Vagina (tissue), 2 donors: ENCODE measurements at places on chromosomes 2 and 18.

DNA sequence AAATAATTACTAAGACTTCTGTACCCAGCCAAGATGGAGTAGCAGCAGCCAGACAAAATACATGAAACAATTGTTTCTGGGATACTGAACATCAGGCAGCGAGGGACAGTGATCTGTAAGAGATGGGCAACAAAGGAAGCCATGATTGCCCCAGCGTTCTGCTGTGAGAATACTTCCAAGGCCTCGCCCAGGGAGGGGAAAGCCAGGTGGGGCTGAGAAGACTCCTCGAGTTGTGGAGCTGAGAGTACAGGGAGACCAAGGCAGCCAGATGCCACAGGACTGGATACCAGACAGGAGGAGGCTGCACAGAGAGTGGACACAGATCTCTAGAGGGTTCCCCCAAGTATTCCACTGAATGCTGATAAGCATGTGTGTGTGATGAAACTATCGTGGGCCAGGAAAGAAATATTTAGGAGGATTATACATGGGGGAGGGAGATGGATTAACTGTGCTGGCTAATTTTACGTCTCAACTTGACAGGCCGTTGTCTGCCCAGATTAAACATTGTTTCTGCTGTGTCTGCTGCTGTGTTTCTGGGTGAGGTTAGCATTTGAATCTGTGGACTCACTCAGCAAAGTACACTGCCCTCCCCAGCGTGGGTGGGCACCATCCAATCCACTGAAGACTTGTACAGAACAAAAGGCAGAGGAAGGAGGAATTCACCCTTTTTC lies 10.2 kb upstream of the LIMS2 start:
- no peak overlapping the region for H3K27ac ChIP-seq
- no peak for DNase-seq
- H3K27me3 ChIP-seq, result no peaks in the 10 kb centered on the region
- H3K4me1 ChIP-seq, result peaks cover 12% of the 10 kb centered on the region
- H3K36me3 ChIP-seq, result no peaks in the 10 kb centered on the region

DNA sequence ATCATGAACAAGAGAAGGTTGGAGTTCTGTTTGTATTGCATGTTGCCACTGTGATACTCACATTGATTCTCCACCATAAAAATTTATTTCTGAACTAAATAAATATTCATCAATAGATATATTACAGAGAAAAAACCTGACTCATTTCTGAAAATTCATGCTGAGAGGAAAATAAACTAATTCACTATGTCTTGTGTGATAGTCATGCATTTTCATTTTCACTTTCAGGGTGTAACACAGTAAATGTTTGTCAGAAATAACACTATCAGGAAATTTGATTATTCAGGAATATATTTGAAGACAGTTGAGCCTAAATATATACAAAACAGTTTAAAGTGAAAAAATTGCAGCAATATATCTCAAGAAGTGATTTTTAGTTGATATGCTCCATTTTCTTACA lies 335.2 kb downstream of the KCNJ3 start:
- no peaks in the 10 kb centered on the region for H3K36me3 ChIP-seq
- H3K27ac ChIP-seq, result no peak overlapping the region
- no peaks in the 10 kb centered on the region for H3K4me1 ChIP-seq
- DNase-seq, result no peak
- no peaks in the 10 kb centered on the region for H3K27me3 ChIP-seq

GRCh38 chr2:9297156-9297555 lies 90.5 kb downstream of the ASAP2 start:
- H3K36me3 ChIP-seq, result no peaks in the 10 kb centered on the region
- peaks cover 12% of the 10 kb centered on the region for H3K4me1 ChIP-seq
- H3K27ac ChIP-seq, result no peak overlapping the region
- no peak for DNase-seq
- H3K27me3 ChIP-seq, result no peaks in the 10 kb centered on the region

GRCh38 chr2:226483745-226484619 lies 315.6 kb downstream of the IRS1 start:
- H3K4me3 ChIP-seq, result no peak overlapping the region
- no peaks in the 10 kb centered on the region for H3K27me3 ChIP-seq

- no peaks in the 10 kb centered on the region for H3K36me3 ChIP-seq
- no peak overlapping the region for H3K4me3 ChIP-seq
- no peak overlapping the region for H3K27ac ChIP-seq
- DNase-seq, result no peak
Observed at GRCh38 chr2:36125702-36126101, 229.9 kb upstream of the CRIM1 start.

DNA sequence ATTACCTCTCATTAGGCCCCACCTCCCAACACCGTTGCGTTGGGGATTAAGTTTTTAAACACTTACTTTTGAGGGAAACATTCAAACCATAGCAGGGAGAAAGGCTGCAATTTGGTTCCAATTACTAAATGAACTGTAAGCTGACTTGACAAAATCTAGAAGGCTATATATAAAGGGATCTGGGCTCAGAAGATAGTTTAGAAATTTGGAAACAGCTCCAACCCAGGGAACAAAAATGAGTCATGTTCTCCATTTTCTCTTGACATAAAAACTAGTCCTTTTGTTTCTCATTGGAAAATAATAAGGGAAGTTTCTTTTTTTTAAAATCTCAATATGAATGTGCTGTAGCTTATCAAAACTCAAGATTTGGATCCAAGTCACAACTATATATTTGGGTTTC lies 17.5 kb downstream of the MOGAT1 start:
- no peak overlapping the region for H3K27ac ChIP-seq
- H3K4me1 ChIP-seq, result peaks cover 4% of the 10 kb centered on the region

- H3K36me3 ChIP-seq, result no peaks in the 10 kb centered on the region
- no peaks in the 10 kb centered on the region for H3K4me1 ChIP-seq
- no peak overlapping the region for H3K27ac ChIP-seq
- no peaks in the 10 kb centered on the region for H3K27me3 ChIP-seq
- H3K4me3 ChIP-seq, result no peak overlapping the region
Observed at GRCh38 chr2:220745682-220746081, 826.4 kb downstream of the EPHA4 start.

GRCh38 chr2:169109502-169110409 lies 40.4 kb downstream of the DHRS9 start:
- no peak overlapping the region for H3K27ac ChIP-seq
- peaks cover 11% of the 10 kb centered on the region for H3K4me1 ChIP-seq
- no peak for DNase-seq
- H3K27me3 ChIP-seq, result no peaks in the 10 kb centered on the region

DNA sequence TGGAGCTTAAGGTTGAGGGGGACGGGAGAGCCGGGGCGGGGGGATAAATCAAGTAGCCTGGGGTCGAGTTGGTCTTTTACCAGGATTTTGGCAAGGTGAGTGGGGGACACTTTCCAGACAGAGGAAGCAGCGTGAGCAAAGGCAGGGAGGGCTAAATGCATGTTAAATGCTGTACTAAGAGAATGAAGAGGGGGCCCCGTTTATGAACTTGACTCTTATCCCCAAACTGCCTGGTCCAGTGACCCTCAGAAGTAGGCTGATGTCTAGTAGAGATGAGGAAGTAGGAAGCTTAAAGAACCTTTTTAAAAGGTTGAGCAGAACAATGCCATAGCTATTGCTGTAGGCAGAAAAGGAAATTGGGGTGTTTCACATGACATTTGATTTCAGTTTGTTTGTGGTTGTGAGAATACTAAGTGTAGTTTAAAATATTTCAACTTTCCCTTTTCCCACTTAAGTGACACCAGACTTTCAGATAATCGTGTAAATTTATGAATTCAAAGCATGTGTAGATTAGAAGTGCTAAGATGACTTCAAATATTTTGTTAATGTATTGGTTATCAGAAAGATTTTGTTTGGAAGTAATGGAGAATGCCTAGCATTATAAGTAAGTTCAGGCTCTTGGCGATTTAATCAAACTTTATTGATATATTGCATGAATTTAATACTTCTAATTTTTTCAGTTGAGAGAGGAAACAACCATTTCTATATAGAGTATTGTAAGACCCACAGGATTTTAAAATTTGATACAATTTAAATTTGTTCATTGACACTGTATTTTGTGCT lies 1.8 kb downstream of the REL start:
- no peak for DNase-seq
- H3K36me3 ChIP-seq, result no peaks in the 10 kb centered on the region

DNA sequence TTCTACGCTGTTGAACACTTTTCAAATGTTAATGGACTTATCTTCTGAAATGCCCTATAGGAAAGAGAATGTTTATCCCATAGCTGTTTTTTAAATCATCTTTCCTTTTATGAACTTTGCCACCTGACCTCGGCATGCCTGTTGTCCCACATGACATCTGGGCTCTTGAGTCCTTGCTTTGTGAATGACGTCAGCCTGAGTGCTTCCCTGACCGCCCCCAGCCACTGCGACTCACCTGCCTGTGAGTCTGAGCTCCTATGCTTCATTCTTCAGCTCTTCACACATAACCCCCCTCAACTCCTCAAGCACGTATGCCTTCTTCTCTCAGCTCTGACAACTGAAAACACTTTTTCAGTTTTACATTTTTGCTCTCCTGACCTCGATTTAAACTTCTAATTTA lies 166.8 kb downstream of the DCDC2C start:
- no peak overlapping the region for H3K27ac ChIP-seq
- H3K4me3 ChIP-seq, result no peak overlapping the region
- no peaks in the 10 kb centered on the region for H3K4me1 ChIP-seq
- no peaks in the 10 kb centered on the region for H3K27me3 ChIP-seq
- DNase-seq, result no peak
- H3K36me3 ChIP-seq, result no peaks in the 10 kb centered on the region

GRCh38 chr2:207768866-207769596 lies 675 bp downstream of the FZD5 start:
- no peaks in the 10 kb centered on the region for H3K36me3 ChIP-seq
- no peaks in the 10 kb centered on the region for H3K27me3 ChIP-seq
- H3K4me3 ChIP-seq, result peak overlapping the region; percentile 98
- H3K27ac ChIP-seq, result peak overlapping the region; percentile 85
- H3K4me1 ChIP-seq, result peaks cover 29% of the 10 kb centered on the region

- DNase-seq, result no peak
- peak overlapping the region; percentile 15 for H3K27ac ChIP-seq
- peak overlapping the region; percentile 49 for H3K4me3 ChIP-seq
- H3K4me1 ChIP-seq, result peaks cover 21% of the 10 kb centered on the region
Observed at GRCh38 chr18:31723990-31724711, 36.5 kb downstream of the SLC25A52 start.

DNA sequence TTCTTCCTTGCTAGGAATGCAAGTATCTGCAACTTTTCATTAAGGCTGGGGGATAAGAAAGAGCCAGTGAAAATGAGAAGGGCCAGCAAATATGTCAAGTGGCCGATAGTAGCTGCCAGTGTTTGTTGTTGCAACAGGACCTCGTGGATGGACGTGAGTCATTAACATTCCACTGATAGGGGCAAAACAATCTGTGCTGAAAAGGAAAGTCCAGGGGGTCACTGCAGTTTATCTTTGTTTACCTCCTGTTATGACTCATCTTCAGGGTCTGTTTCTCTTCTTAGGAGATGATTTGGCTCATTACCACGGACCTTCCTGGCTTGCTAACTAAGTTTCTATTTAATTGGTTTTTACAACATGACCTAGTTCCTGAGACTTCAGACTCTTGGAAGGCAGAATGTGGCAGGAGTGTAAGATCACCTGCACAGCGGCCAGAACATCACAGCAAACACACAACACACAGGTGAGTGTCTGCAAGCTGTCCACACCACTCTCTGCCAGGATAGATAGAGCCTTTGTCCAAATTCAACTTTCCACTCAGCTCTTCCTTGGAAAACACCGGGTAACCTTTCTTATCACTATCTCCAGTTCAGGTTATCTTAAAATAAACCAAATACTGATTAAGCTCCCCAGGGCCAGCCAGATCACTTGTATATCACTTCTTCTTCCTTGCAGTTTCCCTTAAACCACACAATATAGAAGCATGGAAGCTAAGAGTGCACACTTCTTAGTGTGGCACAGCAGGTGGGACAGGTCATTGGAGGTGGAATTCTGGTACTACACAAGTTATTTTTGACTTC lies 157.5 kb upstream of the LMAN1 start:
- no peak for DNase-seq
- no peak overlapping the region for H3K4me3 ChIP-seq
- H3K4me1 ChIP-seq, result peaks cover 37% of the 10 kb centered on the region
- no peak overlapping the region for H3K27ac ChIP-seq
- no peaks in the 10 kb centered on the region for H3K36me3 ChIP-seq

DNA sequence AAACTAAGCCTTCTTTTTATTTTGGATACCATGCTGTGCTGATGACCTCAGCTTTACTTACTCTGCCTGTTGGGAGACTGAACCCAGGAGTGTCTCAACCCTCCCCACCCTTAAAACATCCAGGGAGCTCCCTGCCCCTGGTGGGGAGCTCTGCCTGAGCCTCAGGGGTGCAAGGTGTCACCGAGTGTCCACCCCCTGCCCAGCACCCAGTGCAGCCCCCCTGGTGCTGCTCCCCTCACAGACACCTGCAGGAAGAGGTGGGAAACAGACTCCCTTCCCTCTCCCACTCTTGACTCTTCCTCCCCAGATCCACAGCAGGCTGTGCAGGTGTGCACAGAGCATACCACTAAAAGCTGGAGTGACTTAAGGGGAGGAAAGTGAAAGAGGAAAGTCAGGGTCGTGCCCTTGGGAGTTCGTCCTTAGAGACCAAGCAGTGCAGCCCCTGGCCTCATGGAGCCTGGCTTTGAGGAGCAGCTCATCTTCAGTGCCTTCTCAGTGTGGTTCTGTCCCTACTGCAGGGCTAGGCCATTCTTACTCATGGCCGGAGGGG lies 51.3 kb downstream of the MYO7B start:
- DNase-seq, result no peak
- no peak overlapping the region for H3K4me3 ChIP-seq
- H3K36me3 ChIP-seq, result no peaks in the 10 kb centered on the region

DNA sequence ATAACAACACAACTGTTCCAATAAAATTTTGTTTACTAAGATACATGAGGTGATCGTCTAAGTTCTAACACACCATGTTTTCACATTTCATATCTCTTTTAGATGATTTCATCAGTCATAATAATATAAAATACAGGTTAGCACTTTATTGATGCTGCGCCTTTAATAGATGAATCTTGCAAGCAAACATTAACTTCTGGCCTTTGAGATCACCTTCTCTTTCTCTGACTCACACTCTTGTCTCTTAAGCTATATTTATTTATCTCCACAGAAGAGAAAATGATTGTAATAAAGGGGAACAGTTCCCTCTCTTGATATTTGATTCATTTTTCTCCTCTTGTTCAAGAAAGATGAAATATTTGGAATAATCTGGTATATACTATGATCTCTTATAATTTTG lies 603.3 kb upstream of the POU3F3 start:
- no peaks in the 10 kb centered on the region for H3K4me1 ChIP-seq
- no peaks in the 10 kb centered on the region for H3K36me3 ChIP-seq
- DNase-seq, result no peak
- no peaks in the 10 kb centered on the region for H3K27me3 ChIP-seq
